NCI-H1105 treated with DMSO at 0.1 percent for 48 hours (cell line): ENCODE measurements at places on chromosomes 5 and 9.

DNA sequence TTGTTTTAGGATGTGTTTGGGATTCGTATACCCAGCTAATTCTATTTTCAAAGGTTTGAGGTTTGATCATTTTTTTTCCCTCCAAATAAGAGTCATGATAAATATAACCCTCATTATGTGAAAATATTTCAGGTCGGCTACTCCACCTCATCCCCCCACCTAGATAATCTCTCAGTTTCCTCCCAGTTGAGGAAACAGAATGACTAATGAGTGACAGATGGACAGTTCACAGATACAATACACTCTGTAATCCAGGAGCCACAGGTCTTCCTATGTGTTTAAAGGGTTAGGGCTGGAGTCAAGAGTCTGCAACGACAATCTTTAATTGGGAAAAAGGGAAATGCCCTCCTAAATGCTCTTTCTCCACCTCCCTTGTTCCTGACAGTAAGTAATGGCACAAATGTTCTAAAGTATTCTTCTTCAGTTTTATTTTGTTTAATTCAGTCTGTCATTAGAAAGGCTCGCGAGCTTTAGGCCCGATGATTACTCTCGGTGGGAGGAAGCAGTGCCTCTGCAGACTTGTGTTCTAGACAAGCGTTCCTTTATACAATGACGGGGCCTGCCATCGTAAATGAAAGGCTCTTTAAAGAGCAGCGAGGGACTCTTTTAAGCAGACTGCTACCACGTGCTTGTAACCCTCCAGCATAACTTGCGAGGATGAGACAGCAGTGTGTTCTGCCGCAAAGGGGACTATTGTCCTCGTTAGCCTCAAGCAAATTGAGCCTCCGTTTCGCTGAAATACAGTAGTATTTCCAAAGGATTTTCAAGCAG is 69.0 kb downstream of the MEF2C start:
- DNase-seq = no peak

GRCh38 chr9:12863618-12864017 is 88.8 kb downstream of the LURAP1L start:
- no peak for DNase-seq

- DNase-seq = no peak
Measured at GRCh38 chr9:101063192-101063591, 34.7 kb downstream of the PLPPR1 start.

DNA sequence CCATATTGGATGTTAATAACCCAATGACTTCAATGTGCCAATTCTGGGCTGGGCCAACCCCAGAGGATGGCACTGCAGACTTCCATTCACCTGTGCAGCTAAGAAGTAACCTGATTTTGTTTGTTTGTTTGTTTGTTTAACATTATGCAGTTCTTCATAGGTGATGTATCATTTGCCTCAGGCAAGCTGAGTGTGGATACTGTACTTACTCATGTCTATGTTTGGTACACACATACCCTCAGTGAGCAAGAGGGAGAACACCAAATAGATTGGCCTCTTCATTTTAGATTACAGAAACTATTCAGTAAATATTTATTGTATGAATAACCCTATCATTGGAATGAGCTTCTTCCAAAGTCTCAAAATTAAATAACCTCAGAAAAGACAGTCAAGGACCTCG is 180.2 kb upstream of the SMC2 start:
- DNase-seq = no peak

GRCh38 chr5:42074353-42074752 is 149.3 kb downstream of the FBXO4 start:
- DNase-seq = no peak

DNA sequence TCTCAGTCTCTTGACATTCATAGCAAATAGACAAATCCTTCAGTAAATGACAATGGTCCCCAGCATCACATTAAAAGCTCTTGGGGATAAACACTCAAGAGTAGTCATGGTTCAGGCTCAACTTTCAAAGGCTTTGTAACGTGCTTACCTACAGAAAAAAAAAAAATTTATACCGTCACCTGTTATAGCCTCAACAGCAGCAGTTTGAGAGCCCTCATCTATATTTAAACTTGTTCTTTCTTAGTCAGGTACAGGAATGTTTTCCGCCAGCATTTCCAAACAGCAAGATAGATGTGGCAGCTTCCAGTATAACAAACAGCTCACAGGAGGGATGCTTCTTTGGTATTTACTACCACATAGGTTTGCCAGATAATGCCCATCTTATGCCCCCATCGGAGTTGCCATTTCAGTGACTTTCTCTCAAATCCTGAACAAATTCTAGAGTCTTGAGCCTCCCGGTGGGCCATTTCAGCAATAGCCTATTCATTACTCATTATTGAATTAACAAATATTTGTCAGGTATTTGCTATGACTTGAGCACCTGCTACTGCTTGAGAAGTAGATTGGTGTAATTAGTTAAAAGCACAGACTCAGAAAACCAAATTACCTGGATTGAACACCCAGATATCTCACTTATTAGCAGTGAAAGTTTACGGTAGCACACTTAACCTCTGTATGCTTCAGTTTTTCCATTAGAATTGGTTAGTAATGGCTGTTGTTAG is 470.0 kb downstream of the EBF1 start:
- DNase-seq = no peak

- DNase-seq = no peak
Measured at GRCh38 chr9:3329361-3329760, 196.4 kb downstream of the RFX3 start.

GRCh38 chr5:62326302-62326701 is 20.3 kb downstream of the KIF2A start:
- no peak for DNase-seq

- DNase-seq = no peak
Measured at GRCh38 chr9:2086971-2087370, 71.8 kb downstream of the SMARCA2 start.

DNA sequence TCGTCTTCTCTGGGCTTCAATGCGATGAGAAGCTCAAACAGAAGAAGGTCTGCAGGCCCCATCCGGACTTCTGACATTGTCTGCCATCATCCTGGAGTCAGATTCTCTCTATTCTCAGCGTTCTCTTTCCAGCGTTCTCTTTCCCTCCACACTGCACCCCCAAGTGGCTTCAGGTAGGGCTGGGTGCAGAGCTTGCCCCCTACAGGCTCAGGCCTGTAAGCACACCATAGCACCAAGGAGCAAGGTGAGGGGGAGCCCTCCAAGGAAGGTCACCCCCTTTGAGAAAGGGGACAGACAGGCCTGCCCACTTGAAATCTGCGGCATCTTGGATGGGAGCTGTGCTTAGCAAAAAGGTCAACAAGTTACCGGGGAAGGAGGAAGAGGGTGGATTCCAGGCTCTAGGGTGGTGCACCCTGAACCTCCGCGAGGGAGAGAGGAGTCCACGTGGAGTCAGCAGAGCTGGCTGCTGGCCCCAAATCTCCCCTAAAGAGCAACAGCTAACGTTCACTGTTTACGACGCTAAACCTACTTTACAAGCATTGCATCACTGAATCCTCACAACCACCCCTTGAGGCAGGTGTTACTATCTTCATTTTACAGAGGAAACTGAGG is 27.5 kb downstream of the GPX3 start:
- no peak for DNase-seq

GRCh38 chr5:102826629-102827028 is 71.5 kb downstream of the PAM start:
- DNase-seq = no peak

DNA sequence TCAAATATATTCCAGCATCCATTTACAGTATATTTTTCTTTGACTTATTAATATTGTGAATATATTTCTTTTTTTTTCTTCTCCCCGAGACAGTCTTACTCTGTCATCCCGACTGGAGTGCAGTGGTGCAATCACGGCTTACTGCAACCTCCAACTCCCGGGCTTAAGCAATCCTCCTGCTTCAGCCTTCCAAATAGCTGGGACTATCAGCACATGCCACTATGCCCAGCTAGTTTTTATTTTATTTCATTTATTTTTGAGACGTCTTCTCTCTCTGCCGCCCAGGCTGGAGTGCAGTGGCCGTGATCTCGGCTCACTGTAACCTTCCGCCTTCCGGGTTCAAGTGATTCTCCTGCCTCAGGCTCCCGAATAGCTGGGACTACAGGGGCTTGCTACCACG is 7.4 kb upstream of the GLIPR2 start:
- DNase-seq = no peak
